CD4-positive, alpha-beta T cell treated with Interleukin-17A for 1 hour (primary cell): ENCODE measurements at places on chromosomes 7 and 10.

DNA sequence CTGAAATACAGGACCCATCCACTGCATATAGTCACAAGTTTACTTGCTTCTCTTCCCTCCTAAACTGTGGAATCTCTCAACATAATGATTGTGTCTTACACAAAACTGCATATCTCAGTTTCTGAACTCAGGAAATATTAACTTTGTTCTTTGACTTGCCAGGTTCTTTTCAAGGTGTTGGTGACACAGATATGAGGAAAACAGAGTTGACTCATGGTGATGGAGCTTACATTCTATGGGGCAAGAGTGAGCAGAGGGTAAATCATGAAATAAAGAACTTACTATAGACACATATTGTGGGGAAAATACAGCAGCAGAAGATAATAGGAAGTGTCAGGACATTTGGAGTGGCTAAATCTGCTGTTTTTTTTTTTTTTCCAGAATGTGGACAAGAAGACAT lies 72.5 kb upstream of the IGFBP3 start:
- no peak for DNase-seq

DNA sequence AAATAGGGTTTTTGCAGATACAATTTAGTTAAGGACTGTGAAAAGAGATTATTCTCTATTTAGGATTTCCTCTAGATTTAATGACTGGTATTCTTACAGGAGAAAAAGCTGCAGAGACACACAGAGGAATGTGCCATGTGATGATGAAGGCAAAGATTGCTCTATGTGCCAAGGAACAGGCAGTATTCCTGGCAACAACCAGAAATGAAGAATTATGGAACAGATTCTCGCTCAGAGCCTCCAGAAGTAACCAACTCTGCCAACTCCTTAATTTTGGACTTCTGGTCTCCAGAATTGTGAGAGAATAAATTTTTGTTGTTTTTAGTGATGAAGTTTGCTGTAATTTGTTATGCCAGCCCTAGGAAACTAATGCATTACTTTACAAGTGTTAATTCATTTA lies 307.6 kb upstream of the SEMA3A start:
- DNase-seq: no peak

DNA sequence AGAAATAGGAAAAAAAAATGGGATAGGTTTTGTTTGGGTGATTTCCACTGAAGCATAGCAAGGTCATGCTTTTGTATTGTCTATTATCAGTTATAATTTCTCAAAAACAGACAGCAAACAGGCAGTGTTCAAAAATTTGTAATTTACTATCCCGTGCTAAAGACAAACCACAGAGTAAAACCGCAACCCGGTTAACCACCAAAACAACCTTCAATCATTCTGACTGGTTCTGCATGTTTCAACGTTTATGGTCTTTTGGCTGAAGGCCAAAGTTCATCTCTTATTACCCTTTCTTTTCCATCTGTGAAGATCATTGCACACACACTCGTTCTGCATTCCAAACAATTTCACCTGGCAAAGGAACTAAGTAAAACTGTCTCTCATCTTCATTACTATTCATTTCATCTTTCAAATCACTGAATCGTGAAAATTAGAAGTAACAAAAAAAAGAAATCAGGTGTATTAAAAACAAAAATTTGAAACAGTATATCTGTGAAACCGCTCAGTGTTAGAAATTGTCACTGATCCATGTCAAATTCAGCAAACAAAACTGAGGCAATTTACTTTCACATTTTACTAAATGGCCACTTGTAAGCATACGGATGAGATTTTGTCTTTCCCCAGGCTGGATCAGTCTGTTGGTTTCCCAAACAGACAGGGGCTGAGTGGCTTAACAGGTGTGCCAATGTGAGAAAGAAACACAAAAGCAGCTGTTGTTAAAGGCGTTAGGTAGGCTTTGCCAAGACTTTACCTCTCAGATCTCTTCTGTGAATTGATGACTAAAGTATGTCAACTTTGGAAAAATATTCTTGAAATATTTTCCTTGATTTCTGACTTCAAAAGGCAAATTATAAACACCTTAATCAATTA lies 539.6 kb downstream of the CNTNAP2 start:
- no peak for DNase-seq

DNA sequence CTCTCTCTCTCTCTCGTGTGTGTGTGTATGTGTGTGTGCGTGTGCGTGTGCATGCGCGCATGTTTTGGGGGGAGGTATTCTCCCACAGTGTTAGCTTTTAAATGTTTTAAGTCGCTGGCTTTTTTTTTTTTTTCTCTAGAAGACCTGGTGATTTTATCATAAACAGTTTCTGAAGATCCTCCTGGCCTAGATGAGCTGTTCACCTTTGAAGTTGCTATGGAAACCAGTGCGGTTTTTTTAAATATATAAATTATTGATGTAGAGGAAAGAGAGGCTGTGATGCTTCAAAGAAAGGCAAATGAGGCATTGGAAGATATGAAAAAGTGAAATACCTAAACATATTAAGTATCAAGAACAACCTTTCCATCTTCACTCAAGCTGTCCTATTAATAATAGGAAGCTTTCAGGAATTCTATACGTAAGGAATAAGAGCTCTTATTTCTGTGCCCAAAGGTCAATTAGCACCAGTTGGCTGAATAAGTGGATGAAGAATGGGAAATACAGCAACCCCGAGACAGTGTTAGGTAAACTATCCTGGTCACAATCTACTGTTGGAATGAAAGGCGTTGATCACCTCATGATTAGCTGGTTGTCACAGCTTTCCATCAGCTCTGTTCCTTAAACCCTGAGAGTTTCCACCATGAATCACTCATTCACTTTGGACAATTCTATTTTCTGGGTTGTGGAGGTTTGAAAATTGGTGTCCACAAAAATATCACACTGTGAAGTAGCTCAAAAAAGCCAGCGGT lies 66.5 kb upstream of the SLC35G1 start:
- peak; percentile 5 for DNase-seq

DNA sequence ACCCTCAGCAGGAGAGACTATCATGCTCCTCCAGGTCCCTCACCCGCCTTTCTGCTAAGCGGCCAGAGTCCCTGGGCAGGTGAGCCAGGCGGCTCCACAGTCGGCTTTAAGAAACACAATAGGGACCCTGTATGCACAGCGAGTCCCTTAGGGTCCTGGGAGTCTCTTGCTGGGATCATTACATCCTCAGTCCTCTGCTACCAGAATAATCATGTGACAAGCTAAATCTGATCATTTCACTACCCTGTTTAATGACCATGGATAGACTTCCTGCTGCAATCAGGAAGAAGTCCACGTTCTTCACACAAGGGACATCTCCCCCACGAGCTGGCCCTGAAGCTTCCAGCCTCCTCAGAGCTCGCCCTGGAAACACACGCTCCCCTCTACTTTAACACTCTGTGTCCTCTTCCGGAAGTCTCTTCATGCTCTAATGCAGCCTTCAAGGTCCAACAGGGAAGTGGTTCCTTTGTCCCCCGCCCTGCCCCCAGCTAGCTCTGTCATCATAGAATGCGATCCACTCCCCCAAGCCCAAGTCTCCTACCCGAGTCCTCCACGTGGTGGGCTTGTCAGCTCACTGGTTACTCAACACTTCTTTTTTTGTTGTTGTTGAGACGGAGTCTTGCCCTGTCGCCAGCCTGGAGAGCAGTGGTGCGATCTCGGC lies 101.5 kb downstream of the RNF216 start:
- DNase-seq: no peak

- no peak for DNase-seq
Observed at GRCh38 chr7:33334349-33334748, 205.0 kb downstream of the BBS9 start.

GRCh38 chr7:104650991-104651640 lies 322.7 kb downstream of the LHFPL3 start:
- no peak for DNase-seq

- peak; percentile 5 for DNase-seq
Observed at GRCh38 chr10:101453791-101454718, 100.1 kb downstream of the BTRC start.

DNA sequence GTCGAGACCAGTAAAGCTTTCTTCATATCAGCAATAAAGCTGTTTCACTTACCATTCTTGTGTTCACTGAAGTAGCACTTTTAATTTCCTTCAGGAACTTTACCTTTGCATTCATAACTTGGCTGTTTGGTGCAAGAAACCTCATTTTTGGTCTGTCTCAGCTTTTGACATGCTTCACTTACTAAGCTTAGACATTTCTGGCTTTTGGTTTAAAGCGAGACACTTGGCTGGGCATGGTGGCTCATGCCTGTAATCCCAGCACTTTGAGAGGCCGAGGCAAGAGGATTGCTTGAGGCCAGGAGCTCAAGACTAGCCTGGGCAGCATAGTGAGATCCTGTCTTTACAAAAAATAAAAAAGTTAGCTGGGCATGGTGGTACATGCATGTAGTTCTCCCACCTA lies 15.8 kb downstream of the PLEKHA1 start:
- no peak for DNase-seq

- DNase-seq: no peak
Observed at GRCh38 chr7:87170828-87171227, 18.6 kb downstream of the DMTF1 start.
